Heart right ventricle (tissue), 16 donors: ENCODE measurements at places on chromosomes 13 and 19. TPM values are rescaled to one million over a fixed set of nuclear protein-coding genes. Genes with fewer than 3 reads are reported as not detected.

DNA sequence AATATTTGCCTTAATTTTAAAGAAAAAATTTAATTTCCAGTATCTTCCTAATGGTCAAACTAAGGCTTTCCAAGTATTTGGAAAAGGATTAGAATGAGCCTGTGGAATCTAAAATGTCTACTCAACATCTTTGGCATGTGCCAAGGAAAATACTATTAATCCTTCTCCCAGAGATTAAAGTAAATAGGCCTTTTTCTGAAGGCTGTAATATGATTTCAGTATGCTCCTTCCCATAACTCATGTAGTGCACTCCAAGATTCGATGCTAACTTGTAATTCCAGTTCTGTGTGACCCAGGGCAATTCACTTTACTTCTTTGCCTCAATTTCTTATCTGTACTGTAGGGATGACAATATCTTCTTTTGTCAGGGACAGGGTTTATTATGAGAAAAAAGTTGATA lies 196.9 kb downstream of the ZIC5 start:
- DNase-seq: no peak

DNA sequence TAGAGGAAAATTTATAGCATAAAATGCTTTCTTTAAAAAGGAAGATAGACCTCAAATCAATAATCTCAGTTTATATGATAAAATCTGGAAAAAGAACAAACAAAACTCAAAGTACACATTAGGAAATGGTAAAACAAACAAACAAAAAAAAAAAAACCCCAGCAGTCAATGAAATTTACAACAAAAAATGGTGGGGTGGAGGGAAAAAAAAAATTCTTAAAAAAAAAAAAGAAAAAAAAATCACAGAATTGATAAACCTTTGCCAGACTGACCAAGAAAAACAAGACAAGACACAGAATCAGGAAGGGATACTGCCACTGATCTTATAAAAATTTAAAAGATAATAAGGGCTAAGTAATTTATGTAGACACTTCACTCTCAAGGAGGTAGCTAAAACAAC lies 11.2 kb downstream of the TUBGCP3 start:
- DNase-seq: no peak

DNA sequence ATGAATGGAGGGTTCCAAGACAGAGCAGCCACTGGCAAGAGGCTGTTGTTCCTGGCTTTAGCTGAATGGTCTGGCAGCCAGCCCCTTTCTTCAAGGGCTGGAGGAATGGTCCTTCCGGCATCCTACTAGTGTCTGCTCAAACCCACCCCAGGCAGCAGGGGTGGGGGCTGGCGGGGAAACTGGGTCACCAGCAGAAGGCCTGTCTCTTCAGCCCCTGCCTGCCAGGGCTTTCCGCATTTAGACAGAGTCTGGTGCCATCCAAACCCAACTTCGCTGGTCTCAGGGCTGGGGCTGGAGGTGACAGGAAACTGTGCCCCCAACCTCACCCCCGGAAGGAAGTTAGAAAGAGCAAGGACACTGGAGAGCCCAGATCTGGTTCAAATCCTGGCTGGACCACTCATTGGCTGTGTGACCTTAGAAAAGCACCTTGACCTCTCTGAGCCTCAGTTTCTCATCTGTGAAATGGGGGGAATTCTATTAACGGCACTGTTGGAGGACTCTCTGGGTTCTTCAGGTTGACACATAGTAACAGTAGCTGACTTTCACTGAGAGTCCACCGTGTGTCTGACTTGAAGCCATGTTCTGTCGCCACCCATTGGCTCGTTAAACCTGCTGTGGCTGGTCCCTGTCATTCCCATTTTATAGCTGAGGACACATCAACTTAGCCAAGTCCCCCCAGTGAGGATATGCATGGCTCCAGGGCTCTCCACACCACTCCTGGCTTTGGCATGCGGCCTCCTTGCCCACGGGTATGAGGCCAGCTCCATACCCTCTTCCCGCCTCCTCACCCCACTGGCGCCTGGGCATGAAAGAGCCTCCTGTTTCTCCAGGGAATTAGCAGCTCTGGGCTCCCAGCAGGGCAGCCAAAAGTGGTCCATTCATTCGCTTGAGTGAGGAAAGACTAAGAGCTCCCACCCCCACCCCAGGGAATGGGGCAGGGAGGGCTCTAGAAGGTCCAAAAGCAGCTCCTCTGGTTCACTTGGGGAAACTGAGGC lies 2.5 kb upstream of the NR2C2AP start:
- DNase-seq: no peak

DNA sequence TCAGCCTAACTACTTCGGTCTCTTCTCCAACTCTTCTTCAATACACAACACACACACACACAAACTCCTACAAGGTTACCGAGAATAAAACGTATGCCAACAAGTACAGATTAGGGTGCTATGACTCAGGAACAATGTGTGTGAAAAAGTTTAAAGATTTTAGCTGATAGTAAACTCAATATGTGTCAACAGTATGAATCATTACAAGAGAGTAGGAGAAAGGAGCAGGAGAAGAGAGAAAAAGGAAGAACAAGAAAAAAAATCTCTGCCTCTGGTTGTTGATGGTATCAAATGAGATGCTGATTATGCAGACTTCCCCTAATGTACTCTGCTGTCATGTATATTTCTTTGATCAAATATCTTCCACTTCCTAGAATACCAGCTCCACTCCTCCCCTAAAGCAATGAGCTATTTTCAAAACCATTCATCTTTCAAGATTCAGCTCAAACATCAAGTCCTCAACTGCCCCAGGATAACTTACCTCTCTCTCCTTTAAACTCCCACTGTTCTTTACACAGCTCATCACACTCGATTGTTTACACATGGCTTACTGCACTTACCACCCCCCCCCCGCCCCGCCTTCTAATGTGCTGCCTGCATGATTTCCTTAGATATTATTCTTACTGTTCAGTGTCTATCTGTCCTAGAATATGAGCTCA lies 95.6 kb downstream of the FAM216B start:
- DNase-seq: no peak

DNA sequence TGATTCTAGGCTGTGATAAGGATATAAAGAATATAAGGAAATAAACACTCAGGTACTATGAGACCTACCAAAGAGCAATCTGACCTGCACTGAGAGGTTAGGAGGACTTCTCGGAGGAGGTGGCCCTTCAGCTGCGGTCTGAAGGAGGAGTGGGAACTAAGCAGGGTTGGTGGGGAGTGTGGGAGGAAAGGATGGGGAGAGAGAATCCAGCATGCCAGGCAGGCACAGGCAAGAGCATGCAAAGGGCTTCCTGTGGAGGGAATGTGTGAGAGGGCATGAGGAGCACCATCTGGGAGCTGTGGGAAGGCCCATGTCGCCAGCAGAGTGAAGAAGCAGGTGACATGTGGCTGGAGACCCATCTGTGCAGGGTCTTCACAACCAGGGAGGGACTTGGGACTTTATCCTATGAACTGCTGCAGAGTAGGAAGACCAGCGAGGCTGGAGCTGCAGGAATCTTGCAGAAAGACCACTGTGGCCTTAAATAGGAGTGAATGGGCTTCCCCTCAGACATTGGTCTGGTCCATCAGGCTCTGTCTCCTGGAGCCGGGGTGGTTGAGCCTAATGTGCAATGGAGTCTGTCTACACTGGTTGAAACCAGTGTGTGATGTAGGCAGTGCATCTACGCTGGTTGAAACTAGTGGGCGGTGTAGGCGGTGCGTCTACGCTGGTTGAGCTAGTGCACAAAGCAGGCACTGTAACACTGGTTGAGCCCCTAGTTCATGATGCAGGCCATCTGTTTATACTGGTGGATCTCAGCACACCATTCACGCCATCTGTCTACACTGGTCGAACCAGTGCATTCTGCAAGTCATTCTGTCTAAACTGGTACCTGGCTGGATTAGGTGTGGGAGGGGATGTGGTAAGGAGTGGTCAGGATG lies 6.4 kb downstream of the CHST8 start:
- no peak for DNase-seq

Gene TEKTIP1
- total RNA-seq: 1.1 TPM

GRCh38 chr19:49065905-49066512 lies 1.4 kb upstream of the NTF4 start:
- DNase-seq: no peak

DNA sequence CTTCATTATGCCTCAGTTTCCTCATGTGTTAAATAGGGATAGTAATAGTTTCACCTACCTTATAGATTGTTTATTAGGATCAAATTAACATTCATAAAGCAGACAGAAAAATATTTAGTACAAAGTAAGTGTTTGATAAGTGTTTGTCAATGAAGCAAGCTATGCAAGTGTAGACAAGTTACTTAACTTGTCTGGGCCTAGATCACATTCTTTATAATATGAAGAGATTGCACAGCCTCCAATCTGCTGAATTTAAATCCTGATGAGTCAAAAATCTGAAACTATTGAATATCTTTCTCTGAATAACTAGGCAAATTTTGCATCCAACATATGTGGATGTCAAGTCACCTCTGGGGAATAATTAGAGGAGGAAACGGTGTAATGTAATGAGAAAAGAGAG lies 170.5 kb downstream of the MZT1 start:
- DNase-seq: no peak

GRCh38 chr19:58372311-58373133 lies 8.3 kb downstream of the ZNF837 start:
- no peak for DNase-seq

DNA sequence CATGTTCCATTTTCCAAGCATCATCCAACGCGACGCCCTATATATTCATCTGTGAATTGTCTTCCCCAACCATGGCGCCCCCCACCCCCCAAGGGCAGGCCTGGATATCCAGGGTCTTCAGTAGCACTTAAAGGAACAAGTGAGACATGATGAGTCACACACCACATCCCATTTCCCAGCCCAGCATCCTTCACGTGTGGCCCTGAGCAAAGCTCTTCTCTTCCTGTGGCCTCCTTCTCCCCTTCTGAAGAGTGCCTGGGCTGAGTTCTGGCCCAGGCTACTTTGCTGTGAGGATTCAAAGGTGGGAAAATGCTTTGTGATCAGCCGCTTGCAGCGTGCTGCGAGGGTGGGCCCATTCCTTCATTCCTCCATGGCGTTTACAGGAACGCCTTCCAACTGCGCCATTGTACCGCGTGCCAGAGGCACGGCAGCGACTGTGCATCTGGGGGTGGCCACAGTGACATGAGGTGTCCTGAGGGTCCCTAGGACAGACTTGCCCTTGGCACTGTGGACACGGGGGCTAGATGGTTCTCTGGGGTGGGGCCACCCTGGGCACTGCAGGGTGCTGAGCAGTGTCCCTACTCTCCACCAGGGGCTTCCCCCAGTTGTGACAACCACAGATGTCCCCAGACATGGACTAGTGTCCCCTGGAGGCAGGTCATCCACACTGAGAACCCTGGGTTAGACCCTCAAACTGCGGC lies 11.7 kb downstream of the PLIN4 start:
- no peak for DNase-seq

Gene ANGPTL8
- total RNA-seq: not detected

DNA sequence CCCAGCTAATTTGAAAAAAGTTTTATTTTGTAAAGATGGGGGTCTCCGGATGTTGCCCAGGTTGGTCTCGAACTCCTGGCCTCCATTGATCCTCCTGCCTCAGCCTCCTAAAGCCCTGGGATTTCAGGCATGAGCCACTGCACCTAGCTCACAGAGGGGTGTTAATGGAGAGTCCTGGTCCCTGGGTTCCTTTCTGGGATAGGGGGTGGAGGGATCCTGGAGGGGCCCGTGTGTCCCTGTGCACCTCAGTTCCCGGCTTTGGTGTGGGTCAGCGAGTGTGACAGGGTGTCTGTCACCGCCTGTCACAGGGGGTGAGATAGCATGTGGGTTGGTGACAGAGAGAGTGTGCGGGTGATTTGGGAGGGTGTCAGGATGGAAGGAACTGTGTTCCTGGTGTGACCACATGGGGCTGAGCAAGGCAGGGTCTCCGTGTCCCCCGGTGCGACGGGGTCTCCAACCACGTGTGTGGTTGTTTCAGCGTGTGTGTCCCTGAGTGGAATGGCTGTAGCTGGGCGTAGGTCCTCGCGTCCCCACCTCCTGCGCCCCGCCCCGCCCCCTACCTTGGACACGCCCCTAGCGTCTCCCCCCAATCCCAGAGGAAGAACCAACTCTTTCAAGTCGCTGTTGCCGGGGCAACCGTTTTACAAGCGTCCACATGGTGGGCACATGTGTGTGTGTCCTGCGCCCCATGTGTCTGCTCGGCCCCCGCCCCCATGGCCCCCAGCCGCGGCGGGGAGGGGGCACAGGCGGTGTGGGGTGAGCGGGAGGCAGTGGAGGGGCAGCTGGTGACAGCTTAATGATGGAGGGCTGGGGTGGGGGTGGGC lies 2.9 kb upstream of the NRTN start:
- DNase-seq: no peak

GRCh38 chr19:35013041-35013819 lies 13.1 kb downstream of the GRAMD1A start:
- DNase-seq: peak; percentile 78

Gene ZNF543
- total RNA-seq: 6.9 TPM

DNA sequence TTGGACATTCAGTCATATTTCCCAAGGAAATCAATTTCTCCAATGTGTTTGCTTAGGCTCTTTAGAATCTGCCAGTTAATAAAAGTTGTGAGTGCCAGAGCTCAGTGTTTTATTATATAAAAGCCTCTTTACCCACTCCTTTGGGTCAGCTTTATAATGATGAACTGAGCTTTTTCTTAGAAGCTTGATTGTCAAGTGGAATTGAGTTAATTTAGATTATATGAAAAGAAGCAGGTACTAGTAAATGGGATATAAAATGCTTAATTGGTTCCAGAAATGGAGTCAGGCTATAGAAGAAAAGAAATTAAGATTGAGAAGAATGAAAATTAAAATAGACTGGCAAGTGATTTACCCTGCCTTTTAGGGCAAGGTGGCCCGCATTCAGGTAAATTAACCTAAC lies 363.2 kb downstream of the SLITRK6 start:
- DNase-seq: no peak

Gene CFD
- 177 TPM for total RNA-seq

GRCh38 chr13:99932912-99933311 lies 38.7 kb downstream of the ZIC5 start:
- DNase-seq: no peak

Gene ZFP28
- total RNA-seq: 5.7 TPM

DNA sequence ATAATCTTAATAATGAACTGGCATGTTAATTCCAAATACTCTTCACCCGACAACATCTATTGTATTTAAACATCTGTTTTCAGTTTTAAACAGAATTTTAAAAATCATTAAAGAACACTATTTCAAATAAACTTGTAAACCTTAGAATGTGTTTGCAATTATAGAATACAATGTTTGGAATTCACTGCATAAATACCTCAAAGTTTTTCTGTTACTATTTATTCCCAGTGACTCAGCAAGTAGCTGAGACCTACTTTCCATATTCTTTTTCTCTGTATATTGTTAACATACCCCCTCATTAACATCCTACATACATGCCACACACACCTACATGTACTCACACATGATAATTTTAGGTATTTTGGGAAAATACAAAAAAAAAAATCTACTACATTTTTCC lies 1134.3 kb downstream of the SLITRK1 start:
- DNase-seq: no peak

GRCh38 chr13:41565216-41565615 lies 107.9 kb downstream of the RGCC start:
- DNase-seq: no peak

Gene KLK4
- total RNA-seq: not detected

DNA sequence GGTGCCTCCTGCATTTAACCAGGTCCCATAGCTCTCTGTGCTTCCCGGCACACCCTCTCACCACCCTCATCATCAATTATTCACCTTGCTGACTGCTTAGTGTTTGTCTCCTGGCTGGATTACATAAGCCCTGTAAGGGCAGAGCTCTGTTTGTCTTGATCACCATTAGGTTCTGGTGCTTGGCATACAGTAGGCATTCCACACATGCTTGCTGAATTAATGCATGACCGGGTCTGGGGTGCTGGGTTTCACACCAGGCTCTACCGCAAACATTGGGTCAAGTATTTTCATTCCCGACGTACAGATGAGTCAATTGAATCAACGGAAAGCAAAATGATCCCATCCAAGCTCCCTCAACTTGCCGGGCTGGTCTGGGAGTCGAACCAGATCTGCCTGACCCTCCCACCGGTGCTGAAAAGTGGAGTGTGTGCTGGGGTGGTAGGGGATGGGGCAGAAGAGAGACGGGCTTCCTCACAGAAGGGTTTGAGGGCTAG lies 28.5 kb downstream of the VAV1 start:
- DNase-seq: no peak
